ENCODE measurements at places on chromosomes 5 and 9.
A peak's percentile ranks its signal among the peaks of the same experiment; 100 is the strongest.

GRCh38 chr5:142924135-142924883, 154.1 kb downstream of the ARHGAP26 start:
- peak; percentile 23 for DNase-seq

DNA sequence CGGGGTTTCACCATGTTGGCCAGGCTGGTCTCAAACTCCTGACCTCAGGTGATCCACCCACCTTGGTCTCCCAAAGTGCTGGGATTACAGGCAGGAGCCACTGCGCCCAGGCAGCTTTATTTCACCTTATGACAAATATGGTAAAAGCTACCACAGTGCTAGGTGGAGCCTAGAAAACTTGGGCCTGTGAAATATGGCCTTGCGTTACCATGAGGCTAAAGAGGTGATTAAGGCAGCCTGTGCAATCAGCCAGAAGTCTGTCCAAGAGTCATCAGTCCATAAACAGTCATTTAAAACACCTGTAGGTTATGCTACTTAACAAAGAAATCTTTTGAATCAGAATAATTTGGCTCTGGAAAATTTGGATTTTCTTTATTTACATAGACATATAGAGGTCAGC, 114.8 kb upstream of the ANKH start:
- no peak for DNase-seq

GRCh38 chr9:114272739-114273431, 50.0 kb upstream of the ORM1 start:
- peak; percentile 98 for DNase-seq

DNA sequence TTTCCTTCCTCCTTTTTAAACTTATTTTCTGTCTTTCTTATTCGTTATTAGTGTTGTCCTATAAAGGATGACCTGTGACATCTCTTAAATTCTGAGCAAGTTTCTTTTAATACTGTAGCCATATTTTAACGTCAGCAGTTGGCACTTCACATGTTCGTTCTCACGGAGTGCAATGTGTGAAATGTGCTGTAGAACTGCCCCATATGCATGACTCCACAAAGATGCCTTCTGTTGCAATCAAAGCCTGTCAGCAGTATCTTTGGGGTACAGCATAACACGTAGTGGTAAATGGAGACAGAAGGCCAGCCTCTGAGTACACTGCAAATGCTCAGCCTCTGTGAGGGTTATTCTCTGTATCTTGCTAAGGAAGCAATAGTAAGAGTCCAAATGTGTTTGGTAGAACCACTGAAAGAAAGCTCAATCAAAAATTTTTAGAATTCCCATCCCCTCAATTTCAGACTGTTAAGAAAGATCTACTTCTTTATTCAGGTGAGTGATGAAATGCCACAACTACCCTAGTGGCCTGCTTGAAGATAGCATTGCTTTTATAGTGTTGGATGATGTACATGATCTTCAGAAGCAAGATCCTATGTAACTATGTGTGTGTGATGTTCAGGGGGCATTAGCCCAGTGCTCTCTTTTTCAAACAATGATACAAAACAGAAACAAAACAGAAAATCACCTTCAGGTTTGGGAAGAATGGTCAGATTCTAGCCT, 277.7 kb downstream of the TMEM167A start:
- no peak for DNase-seq

GRCh38 chr5:158874343-158874742, 225.4 kb downstream of the EBF1 start:
- no peak for DNase-seq
